ENCODE measurements at places on chromosomes 16 and 17.

DNA sequence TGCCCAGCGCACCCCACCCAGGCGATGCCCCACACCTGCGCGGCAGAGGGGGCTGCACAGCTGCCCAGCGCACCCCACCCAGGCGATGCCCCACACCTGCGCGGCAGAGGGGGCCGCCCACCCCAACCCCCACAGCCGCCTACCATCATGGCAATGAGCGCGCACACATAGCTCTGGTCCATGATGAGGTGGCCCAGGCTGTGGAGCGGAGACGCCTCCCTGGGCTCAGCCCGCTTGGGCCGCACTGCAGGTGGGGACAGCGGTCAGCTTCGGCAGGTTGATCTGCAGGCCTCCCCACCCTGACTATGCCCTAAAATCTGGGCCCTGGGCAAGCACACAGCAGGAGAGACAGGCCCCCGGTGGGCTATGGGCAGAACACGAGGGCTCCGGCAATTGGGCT lies 30.2 kb downstream of the CTU2 start:
- no peak for DNase-seq

GRCh38 chr17:45394913-45395568 lies 37.6 kb downstream of the ARHGAP27 start:
- DNase-seq, result peak; percentile 41

- DNase-seq, result no peak
Measured at GRCh38 chr17:47210105-47210504, 957 bp downstream of the MYL4 start.

- no peak for DNase-seq
Measured at GRCh38 chr16:49697631-49698452, 158.1 kb downstream of the ZNF423 start.

GRCh38 chr17:80749611-80750010 lies 205.0 kb downstream of the RPTOR start:
- DNase-seq, result no peak

DNA sequence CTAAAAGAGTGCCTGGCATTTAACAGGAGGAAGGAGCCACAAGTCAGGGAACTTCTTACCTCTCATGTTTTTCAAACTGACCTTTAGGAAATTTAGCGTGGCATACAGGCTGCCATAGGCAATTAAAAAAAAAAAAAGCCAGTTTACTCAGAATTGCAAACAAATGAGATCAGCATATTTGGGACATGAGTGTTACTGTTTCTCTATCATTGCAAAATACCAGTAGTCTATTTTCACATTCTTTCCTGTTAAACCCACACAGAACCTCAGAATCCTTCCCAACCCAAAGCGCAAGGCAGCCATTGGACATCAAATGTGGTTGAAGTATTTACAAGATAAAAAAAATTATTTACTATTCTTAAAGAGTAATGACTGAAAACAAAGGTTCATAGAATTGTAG lies 366.4 kb upstream of the DYNLRB2 start:
- DNase-seq, result no peak

DNA sequence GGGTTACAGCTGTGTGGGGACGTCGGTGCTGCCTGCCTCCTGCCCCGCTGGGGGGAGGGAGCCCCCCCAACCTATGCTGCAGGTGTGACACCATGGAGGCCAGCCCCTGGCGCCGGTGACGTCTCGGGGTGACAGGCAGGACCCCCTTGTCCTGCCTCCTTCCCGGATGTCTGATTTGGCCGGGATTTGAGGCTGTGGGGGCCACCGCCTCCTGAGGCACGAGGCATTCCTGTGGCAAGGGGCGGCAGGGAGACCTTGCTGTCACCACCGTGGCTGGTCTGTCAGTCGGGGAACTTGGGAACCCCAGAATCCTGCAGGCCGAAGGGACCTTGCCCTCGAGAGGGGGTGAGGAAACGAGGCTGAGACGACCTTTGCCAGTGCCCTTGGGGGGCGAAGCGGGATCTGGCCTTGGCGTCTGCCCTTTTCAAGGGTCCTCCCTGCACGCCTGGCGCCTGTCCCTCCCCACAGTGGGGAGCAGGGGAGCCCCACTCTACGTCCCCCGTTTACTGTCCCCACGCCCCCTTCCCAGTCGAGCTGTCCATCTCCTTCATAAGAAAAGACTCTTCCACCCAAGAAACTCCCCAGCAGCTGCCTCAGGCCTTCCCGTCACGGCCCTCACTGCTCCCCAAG lies 74.4 kb downstream of the METRNL start:
- DNase-seq, result no peak

GRCh38 chr16:54175552-54176375 lies 110.8 kb downstream of the IRX3 start:
- DNase-seq, result no peak

- no peak for DNase-seq
Measured at GRCh38 chr17:77425791-77426641, 285.2 kb downstream of the SEC14L1 start.

DNA sequence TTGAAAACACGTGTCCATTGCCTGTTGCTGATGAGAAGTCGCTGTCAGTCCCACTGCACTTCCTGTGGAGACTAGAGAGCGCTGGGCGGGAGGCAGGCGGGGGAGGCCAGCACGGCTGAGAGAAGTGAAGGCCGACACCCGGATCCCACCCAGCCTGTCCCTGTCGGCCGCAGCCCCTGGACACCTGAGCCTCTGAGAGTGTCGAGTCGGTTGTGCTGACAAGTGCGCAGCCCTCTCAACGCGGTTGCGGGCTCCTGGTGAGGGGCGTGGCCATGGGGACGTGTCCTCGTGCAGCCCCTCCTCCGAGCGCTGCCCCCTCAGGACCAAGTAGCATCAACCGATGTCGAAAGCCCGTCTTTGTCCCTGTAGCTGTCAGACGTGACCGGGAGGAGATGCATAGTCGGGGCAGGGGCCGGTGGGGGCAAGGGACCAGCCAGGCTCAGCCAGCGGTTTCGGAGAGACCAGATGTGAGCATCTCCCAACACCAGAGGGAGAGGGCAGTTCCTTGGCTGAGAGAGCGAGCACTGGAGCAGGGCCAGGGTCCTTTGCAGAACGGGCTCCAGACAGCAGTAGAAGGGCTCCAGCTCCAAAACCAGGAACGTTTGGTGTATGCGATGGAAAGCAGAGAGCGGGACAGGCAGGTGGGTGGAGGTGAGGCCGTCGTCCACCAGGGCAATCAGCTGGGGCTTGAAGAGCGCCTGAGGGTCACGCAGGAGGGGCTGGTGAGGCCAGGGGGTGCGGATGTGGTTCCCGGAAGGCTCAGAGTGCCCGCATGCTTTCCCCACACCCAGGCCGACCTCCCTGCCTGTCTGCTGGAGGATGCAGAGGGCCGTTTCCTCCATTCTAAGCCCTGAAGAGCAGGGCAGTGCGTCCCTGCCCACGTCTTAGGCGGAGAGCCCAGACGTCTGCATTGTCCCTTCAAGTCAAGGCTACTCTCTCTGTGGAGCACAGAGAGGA lies 43.3 kb upstream of the CHMP6 start:
- no peak for DNase-seq

DNA sequence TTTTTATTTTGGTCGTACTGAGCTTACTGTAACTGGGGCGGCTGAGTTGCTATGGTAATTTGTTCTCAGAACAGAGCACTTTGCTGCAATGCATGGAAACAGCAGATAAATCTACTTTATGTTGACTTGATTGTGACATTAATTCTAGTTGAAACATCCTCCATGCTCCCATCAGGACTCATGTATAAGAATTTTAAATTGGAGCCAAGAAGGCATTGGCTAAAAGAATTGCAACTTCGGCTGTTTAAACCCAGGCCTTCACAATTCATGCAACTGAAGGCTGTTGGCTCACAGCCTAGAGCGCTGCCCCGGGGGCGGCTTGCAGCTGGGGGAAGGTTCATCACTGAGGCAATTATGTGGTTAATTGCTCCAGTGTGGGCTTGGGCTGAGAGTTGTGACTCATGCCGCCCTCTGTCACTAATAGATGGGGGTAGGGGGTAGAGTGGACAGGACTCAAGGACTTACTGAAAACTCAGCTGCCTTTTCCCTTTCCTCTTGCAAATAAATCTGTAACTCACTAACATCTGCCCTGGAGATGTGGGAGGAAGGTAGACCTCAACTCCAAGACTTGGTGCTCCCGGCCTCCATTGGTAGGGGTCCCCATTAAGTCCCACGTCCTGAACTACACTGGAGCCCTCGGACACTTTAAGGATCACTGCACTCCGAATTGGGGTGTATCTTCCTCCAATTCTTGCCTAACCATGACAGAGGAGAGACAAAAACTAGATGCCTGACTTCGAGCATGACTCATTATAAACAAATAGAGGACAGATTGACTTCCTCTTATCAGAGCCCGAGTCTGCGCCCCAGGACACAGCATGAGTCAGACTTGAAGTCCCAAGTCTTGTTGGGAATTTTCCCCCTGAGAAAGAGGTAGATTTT lies 37.5 kb downstream of the ERCC4 start:
- no peak for DNase-seq

GRCh38 chr16:31473264-31473984 lies 1.5 kb downstream of the TGFB1I1 start:
- no peak for DNase-seq

DNA sequence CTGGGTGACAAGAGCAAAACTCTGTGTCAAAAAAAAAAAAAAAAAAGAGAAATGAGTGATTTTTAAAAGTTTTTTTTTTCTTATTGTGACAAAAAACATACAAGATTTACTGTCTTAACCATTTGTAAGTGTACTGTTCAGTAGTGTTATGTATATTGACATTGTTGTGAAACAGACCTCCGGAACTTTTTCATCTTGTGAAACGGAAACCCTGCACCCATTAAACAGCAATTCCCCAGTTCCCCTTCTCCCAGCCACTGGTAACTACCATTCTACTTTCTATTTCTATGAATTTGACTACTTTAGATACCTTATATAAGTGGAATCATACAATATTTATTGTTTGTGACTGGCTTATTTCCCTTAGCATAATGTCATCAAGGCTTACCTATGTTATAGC lies 18.7 kb downstream of the DUS2 start:
- no peak for DNase-seq

GRCh38 chr17:12041312-12041711 lies 20.6 kb downstream of the MAP2K4 start:
- no peak for DNase-seq

GRCh38 chr16:62068747-62069146 lies 32.5 kb upstream of the CDH8 start:
- no peak for DNase-seq

DNA sequence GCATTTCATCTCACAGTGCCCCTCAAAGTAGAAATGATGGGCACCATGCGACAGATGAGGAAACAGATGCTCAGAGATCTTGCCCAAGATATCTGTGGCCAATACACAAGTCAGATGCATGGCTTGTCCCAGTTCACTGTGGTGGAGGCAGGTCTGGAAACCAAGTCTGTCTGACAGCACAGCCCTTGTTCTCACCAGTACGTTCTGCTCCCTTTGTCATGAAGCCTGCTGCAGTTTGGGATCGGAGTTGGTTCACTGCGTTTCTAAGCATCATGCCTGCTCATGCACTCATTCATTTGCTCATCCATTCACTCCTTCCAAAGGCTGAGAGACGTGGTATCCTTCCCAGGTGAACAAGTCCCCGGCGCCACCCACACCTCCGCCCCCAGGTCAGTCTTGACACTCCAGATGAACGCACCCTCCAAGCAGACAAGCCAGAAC lies 27.2 kb upstream of the MEAK7 start:
- no peak for DNase-seq

DNA sequence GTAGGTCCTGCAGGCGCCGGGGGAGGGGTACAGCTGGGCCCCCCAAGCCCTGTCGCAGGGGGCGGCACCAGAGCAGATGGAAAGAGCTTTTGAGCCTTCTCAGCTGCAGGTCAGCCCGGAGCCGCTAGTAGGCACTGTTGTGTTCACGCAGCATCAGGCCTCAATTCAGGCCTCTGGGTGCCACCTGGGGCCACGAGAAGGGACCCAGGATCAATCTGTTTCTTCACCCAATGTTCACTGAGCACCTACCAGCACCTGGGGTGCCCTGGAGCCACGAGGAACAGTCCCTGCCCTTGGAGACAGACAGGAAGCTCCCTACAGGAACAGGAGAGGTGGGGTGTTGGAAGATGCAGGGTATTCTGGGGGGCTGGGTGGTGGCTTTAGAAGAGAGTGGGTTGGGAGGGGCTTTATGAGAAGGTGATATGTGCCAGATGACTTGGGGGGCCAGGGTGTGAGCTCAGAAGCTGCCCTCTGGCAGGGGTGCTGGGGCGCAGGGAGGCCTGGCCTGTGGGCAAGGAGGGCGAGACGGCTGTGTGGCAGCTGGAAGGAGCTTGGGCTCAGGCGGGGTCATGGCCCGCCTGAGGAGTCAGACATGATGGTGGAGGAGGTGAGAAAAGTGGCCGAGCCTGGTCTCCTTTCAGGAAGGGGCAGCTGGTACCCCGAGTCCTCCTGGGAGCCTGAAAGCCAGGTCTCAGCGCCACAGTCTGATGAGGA lies 121.9 kb upstream of the GSE1 start:
- DNase-seq, result no peak

DNA sequence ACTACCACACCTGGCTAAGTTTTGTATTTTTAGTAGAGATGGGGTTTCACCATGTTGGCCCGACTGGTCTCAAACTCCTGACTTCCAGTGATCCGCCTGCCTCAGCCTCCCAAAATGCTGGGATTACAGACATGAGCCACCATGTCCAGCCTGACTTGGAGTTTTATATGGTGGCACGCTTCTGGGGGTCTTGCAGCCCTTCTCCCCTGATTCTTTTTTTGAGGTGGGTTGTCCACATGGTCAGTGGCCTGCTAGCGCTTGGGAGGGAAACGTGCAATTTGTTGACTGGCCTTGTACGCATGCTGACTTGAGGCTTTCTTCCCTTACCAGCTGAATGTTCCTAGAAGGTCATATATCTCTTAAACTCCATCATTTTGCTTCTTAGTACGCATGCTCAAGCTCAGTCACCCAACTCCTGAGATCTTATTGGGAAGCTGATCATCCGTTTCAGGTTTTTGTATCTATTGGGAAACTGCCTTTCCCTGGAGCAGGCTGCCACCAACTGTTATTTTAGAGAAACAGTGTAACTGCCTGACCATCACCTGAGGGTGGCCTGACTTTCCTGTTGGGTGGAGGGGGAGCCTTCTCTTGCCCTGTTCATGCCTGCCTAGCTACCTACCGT lies 13.7 kb upstream of the LDHD start:
- DNase-seq, result no peak

DNA sequence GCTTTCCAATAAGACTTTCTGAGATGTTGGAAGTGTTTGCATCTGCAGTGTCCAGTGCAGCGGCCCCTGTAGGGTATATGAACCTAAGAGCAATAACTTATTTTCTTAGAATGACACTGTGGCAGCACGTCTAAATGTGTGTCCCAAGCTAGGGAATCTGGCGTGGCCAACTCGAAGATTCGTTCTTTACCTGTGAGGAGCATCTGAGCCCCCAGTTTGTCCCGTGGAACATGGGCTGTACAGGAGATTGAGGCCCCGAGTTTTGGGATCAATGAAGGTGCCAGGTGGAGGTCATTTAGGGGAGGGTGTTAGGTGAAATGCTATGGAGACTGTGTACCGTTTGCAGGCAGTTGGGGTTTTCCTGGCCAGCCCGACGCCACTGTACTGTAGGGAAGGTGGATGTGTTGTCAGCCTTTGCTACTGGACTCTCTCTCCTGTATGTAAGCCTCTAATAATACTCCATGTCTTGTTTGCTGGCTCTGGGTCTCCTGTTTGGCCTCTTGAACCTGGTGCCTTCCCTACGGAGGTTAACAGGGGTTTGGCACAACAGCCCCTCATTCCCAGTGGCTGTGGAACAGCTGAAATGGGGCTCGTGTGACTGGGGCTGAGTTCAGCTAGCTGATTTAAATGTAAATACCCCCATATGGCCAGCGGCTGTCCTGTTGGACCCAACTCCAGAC lies 45.5 kb upstream of the SDK2 start:
- no peak for DNase-seq

- peak; percentile 51 for DNase-seq
Measured at GRCh38 chr17:4788807-4789700, at the start of gene GLTPD2. Gene GLTPD2, plus strand, starts transcription at chr17:4788964. Its CDS starts 48 bp downstream, at chr17:4789012.
